ENCODE measurements at places on chromosomes 1 and 21.

GRCh38 chr1:231272880-231273279 lies 31.9 kb downstream of the GNPAT start:
- peaks cover 25% of the 10 kb centered on the region for H3K36me3 ChIP-seq
- peaks cover 7% of the 10 kb centered on the region for H3K4me1 ChIP-seq
- DNase-seq: no peak
- H3K27ac ChIP-seq: peak overlapping the region; percentile 62
- H3K27me3 ChIP-seq: no peaks in the 10 kb centered on the region

DNA sequence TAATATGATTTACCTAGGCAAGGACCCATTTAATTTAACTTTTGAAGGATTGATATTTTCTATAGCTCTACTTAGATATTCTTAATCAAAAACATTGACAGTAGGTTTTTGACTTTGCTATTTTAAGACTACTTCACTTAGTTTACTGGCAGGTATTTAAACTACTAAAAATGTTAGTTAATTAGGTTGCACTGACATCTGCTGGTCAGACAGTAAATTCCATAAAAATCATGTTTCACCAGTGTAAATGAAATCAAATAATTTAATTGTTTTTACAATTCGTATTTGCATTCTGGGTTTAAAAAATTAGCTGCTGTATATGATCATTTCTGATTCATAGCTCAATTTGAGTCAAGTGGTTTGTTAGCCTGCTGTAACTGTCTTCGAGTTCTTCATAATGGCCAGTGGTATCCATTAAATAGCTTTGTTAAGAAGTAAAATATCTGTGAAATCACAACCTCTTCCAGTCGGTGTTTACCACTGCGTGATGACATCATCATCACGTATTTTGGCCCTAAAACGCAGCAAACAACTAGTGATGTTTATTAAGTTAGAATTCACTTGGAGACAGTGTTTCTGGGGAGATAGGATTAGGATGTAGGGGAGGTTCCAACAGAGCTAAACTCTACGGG lies 26.2 kb downstream of the EXTL2 start:
- no peaks in the 10 kb centered on the region for H3K27me3 ChIP-seq
- no peak overlapping the region for H3K4me3 ChIP-seq
- H3K27ac ChIP-seq: no peak overlapping the region
- no peaks in the 10 kb centered on the region for H3K4me1 ChIP-seq

DNA sequence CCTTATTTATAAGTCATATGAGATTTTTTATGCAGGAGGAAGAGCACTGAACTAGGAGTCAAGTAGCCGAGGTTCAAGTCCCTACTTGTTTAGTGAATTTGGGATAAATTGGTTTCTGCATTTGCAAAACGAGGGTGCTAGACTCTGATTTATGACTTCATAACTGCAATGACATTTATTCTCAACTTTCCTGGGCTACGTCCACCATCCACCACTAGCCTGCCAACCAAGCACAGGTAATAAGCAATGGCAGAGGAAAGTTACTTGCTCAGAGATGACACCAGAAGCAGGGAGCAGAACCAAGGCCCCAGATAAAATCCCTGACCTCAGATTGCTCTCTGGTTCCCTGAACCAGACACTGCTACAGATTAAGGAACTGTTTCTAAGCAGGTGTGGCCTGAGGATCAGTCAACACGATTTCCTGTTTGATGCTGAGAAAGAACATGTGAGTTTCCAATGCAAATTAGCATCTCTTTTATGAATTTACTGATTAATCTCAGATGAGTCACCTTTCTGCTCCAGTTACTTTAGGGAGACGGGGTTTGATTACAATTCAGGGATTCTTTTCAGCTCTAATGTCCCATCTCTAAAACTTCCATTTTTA lies 52.7 kb downstream of the PLPP3 start:
- no peak overlapping the region for H3K4me3 ChIP-seq
- DNase-seq: no peak
- no peak overlapping the region for H3K27ac ChIP-seq
- H3K4me1 ChIP-seq: peaks cover 8% of the 10 kb centered on the region
- H3K27me3 ChIP-seq: peaks cover 15% of the 10 kb centered on the region
- no peaks in the 10 kb centered on the region for H3K36me3 ChIP-seq

GRCh38 chr1:72288886-72289285 lies 6.5 kb upstream of the NEGR1 start:
- no peak for DNase-seq
- H3K4me3 ChIP-seq: no peak overlapping the region
- H3K27me3 ChIP-seq: no peaks in the 10 kb centered on the region
- H3K4me1 ChIP-seq: no peaks in the 10 kb centered on the region
- no peaks in the 10 kb centered on the region for H3K36me3 ChIP-seq

Measured in natural killer cell treated with Interleukin-12 subunit alpha and Interleukin-12 subunit beta and Interleukin-15 and Interleukin-18, amount 100 ng/mL, for 72 hours (primary cell).